Lung (tissue), 17 donors: ENCODE measurements at places on chromosomes 4 and X. TPM values are rescaled to one million over a fixed set of nuclear protein-coding genes. Genes with fewer than 3 reads are reported as not detected.
A peak's percentile ranks its signal among the peaks of the same experiment; 100 is the strongest.

FGFBP2 gene
- 2.8 TPM for polyA plus RNA-seq

BEX3 gene
- 95.2 TPM for polyA plus RNA-seq

RTL5 gene
- 3.8 TPM for polyA plus RNA-seq

DNA sequence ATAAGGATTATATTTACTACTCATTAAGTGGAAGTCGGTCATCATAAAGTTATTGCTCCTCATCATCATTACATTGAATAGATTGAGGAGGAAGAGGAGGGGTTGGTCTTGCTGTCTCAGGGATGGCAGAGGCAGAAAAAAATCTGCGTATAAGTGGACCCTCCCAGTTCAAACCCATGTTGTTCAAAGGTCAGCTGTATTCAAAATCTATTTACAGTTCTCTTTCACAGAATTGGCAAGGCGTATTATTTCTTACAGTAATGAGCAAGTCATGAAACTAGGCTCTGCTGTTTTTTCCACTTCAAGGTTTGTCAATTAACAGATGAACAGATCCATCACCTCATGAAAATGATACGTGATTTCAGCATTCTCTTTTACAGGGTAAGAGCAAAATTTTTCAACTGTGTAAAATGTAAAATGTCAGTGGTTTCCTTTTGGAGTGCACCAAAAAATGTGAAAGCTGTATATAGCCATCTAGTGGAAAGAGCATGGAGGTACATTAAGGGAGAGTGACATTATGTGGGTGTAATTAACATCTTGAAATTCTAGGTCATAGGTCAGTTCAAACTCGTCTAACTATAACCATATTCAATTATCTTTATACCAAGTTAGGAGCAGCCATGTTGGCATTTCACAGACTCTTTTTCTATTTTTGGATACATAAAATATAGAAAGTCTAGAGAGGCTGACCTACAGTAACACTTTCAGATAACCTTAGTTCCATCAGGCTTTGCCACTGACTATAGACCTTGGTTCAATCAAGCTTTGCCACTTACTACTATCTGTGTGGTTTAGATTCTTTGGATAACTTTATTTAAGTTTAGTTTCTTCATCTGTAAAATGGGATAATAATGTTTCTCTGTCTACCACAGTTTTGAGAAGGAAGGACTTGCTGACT, 30.1 kb downstream of the NEIL3 start:
- peak; percentile 68 for DNase-seq

DNA sequence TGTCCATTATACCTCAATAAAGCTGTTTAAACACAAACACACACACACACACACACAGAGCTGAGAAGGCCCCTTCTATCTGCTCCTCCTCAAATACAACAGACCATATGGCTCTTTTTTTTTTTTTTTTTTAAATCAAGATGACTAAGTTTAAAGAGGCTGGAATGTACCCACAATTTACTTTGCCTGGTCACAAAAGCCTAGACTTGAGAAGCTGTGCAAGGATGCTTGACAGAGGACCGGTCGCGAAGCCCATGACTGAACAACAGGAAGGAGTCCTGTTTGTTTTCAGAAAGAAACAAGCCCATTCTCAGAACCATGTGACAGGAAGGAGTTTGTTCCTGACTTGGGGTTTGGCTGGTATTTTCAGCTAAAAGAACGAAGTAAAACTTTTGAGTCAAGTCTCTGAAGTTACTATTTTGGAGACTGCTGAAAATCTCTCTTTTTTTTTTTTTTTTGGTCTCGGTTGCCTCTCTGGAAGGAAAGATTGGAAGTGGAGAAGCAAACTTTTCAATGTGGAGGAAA, 650.9 kb upstream of the TENM3 start:
- DNase-seq, result no peak

DNA sequence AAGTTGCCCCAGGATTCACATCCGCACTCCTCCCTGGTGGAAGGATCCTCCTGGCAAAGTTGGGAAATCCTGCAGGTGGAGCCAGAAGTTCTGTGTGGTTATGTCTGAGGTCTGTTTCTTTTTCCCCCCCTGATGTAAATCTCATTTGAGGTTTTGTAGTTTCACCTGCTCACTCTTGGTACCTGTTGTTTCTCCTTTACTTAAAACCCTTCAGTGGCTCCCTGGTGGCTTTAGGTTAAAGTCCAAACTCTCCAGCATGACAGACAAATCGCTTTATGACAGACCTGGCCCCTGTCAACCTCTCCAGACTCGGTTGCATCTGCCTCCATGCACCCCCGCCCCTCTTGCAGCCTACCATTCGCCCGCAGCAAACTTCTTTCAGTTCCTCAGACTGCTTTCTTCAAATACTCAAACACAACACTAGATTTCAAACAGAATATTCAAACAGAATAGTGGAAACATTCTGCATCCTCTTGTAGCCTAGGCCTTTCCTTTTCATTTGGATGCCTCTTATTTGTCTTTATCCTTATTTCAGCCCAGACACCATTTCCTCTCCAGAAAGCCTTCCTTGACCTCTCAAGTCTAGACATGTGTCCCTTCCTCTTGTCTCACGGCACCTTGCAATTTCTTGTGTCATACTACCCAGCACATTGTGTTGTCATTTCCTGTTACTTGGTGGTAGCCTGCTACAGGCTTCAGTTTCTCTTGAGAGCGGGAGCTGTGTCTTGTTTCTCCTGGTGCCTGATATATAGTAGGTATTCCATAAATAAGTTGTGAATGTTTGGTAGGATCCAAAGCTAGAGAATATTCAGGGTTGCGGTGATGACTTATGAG, 24.8 kb downstream of the IL13RA1 start:
- no peak for DNase-seq

DNA sequence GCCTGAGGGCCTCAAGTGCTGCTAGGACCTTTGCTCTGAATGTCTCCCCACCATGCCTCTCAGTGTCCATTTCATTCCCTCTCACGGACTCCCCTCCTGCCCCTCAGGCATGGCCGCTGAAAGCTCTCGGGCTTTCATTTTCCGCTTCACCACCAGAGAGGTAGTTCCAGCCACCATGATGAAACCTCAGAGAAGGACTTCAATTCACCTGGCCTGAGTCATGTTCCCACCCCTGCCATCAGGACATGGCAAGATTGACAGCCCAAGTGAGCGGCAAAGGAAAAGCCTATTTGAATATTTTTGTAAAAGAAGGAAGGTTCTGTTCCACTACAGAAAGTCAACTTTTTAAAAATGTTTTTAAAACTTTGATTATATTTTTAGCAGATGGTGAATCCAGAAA, 249.3 kb upstream of the GALNT7 start:
- DNase-seq, result no peak

DNA sequence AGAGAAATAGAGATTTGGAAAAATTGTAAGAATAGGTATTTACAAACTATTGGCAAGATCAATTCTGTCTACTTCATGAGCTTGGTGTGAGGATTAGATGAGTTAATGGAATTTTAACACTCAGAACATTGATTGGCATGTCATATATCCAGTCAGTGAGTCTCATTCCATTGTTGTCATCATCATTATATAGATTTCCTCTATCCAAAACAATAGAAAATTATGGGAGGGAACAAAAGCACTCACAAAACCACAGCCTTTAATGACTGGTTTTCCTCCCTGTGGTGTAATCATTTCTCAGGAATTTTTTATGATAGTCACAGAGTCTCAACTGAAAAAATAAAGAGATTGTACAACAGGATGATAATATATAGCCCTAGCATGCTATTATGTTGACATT, 21.1 kb downstream of the KLHL5 start:
- no peak for DNase-seq

GRCh38 chr4:100289946-100290345, 99.7 kb upstream of the DDIT4L start:
- no peak for DNase-seq

DNA sequence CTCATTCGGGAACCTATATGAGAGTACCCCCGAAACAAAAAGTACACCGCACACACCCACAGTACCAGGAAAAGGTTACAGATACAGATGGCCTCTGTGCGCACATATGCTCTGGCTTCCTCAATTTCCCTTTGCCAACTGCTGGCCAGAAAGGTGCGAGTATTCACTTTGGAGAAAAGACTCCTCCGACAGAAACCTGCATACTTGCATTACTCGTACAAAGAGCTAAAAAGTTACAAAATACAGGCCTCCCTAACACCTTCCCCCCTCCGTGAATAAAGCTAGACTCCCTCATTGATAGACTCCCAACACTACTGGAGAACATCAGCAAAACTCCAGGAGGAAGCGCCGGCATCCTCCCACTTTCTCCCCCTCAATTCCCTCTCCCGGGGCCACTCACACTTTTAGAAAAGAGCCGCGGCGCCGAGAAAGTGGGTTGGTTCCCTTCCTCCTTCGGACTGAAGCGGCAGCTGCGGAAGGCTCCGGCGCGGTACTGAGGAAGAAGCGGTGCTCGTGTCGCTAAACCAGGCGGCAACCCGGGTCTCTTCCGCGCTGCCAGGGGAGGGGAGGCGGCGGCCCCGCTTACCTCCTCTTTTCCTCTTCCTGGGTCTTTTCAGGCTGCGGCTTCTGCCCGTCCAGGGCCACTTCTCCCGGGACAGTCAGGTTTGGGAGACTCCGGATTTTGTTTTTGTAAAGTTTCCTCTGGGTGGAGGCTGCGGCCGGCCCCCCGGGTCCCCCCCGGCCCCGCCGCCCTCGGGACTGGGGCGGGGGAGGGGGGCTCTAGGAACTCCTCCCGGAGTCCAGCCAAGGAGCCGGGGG, 1.1 kb downstream of the FBXW7 start:
- DNase-seq, result peak; percentile 43
